ENCODE measurements at places on chromosomes 3 and 15. TPM values are rescaled to one million over a fixed set of nuclear protein-coding genes. Genes with fewer than 3 reads are reported as not detected.

CPLX3 gene
- not detected for total RNA-seq

RETNLB gene
- total RNA-seq = not detected

ONECUT1 gene
- total RNA-seq = not detected

DNA sequence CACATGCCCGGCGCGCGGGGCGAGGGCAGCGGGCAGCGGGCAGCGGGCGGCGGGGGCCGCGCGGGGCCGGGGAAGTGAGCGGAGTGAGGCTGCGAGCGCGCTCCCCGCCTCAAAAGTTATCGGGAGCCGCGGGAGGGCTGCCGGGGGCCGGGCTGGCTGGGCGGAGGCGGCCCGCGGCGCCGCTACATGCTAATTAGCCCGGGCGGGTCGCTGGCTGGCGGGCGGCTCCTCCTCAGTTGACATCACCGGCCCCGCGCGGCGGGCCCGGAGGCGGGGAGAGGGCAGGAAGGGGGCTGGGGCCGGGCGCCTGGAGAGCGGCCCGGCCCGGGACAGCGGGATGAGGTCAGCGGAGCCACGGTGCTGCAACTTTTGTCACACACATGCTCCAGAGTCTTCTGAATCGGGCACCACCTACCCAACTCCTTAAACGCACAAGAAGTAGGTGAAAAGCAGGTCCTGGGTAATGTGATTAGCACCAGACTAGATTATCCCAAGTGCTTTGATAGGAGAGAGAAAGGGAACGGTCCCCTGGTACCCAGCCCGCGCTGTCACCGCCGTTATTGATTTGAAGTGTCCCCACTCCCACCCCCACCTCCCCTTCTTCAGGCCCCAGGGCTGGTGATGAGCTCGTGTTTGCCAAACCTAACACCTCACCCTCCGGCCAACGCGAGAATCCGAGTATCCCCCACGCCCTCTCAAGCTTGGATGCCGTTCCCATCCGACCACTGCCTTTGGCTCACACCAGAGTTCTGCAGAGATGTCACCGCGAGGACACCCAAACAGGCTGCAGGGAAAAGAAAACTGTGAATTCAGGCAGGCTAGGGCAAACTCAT, at the start of gene HEG1:
HEG1 (minus strand) TSS at position 85 of the 833 bp plus-strand sequence. CDS start 107 bp downstream, outside the sequence.
- peak; percentile 90 for DNase-seq

PCSK6 gene
- 8.8 TPM for total RNA-seq

SLC28A1 gene
- total RNA-seq = not detected

DNA sequence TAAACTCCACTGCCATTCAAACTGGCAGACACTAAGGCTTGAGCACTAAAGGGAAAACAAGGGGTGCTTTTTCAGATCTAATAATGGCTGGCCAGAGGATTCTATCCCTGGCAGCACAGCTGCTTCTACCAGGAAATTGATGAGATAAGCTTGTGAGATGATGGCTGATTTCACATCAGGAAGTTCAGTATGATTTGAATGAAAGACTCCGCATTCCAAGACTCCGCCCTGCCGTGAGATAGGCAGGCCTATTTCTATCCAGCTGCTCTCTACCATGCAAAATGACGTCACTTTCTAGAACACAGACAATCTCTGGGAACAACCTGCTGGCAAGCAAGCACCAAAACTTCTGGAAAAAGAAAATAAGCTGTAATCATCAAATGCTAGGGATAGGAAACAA, 171.8 kb downstream of the WDR76 start:
- DNase-seq = no peak

GRCh38 chr15:100083572-100083971, 258.2 kb downstream of the ADAMTS17 start:
- DNase-seq = no peak

DNA sequence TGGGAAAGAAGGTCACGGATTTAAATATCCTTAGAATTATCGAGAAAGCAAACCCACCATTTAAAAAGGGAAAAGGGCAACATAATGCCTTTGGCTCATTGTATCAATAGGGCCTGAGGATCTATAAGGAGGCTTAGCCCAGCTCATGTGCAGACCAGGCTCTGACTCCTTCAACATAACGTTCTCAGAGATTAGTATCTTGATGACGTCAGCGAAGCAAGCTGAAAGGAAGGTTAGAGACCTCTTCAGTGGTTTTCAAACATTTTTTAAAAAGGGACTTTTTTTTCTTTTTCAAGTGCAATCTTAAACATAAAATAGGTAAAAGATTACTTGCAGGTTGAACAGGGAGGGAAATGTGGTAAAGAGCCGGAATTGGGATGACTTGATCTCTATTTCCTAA, 463.9 kb upstream of the ADAMTS9 start:
- peak; percentile 4 for DNase-seq

ECE2 gene
- not detected for total RNA-seq

AADAC gene
- not detected for total RNA-seq

TEX55 gene
- total RNA-seq = not detected

DNA sequence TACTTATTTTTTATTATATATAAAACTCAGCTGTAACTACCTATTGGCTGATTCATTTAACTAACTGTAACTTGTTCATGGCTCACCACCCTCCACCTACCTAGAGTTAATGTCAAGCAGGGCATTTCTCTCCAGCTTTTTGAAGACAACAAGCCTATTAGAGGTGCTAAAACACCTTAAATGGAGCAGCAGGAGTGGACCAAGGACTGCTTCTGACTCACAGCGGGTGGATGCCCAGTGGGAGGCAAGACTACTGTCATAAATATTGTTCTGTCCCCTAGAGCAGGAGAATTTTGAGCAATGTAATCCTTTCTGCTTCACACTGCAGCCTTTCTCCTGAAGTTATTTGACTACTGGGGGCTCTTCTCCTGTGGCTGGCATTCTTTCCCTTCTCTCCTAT, 146.9 kb downstream of the CLSTN2 start:
- DNase-seq = peak; percentile 21

GRCh38 chr3:13317596-13318320, 102.4 kb downstream of the NUP210 start:
- DNase-seq = no peak

CILP gene
- 0.03 TPM for total RNA-seq

TLR9 gene
- not detected for total RNA-seq

GRCh38 chr15:64444836-64445235, 15.5 kb upstream of the ZNF609 start:
- no peak for DNase-seq

All from Daoy (cell line).